ENCODE measurements at places on chromosomes 3 and 15. TPM values are rescaled to one million over a fixed set of nuclear protein-coding genes. Genes with fewer than 3 reads are reported as not detected.

- peak; percentile 89 for DNase-seq
- no peaks in the 10 kb centered on the region for H3K4me1 ChIP-seq
- H3K4me3 ChIP-seq: peak within 1 kb of the TSS; percentile 99
Observed at GRCh38 chr3:9890249-9891071, at the start of gene JAGN1. JAGN1 (plus strand) TSS chr3:9890610; CDS start chr3:9890723, 113 bp downstream.

DNA sequence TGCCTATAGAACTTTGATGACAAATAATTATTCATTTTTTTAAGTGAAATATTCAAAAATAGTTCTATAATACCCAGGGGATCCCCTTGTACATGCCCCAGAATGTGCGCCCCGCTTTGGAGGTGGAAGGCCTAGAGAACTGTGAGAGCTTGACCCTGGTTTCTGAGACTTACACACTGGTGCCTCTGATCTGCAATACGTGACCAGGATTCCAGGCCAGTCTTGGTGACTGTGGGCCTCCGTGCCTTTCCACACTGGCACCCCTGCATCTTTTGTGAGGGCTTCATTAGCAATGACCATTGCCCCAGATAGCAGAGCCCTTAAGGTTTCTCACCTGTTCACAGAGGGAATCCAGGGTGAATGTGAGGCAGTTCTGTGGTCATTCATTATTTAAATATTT lies 44.0 kb downstream of the CLSTN2 start:
- H3K4me3 ChIP-seq: no peak overlapping the region
- H3K4me1 ChIP-seq: no peaks in the 10 kb centered on the region
- H3K36me3 ChIP-seq: no peaks in the 10 kb centered on the region

DNA sequence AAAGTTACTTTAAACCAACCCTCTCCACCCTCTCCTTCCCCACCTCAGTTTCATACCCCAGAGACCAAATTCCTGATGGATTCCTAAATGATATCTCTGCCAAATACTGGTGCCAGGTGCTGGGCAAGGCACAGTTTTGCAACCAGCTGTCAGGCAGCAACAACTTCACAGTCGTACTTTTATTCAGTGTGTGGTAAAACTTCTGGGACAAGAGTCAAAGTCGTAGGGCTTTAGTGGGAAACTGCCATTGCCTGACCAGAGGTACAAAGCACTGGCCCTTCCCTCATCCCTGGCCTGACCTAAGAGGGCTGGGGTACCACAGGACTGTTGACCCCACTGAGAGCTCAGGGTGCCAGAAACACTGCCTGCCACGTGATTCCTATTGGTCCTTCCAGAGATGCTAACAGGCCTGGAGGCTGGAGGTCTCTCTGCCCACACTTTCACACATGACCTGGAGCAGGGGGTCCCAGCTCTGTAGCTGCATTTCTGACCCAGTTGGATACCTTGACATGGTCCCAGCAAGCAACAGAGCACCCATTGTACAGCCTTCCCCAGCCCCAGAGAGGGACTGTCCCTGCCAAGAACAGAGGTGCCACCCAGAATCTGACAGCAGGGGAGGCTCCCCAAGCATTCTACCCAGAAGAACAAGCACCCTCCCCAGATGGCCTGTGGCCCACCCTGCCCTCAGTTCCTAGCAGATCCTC lies 59.9 kb downstream of the LIPC start:
- no peak overlapping the region for H3K4me3 ChIP-seq
- H3K4me1 ChIP-seq: no peaks in the 10 kb centered on the region
- no peaks in the 10 kb centered on the region for H3K27me3 ChIP-seq
- no peak overlapping the region for H3K27ac ChIP-seq
- no peak for DNase-seq
- no peaks in the 10 kb centered on the region for H3K36me3 ChIP-seq

GRCh38 chr3:64620020-64620419 lies 67.8 kb downstream of the ADAMTS9 start:
- no peaks in the 10 kb centered on the region for H3K27me3 ChIP-seq
- H3K36me3 ChIP-seq: no peaks in the 10 kb centered on the region
- H3K27ac ChIP-seq: no peak overlapping the region
- H3K4me3 ChIP-seq: no peak overlapping the region
- no peaks in the 10 kb centered on the region for H3K4me1 ChIP-seq
- no peak for DNase-seq

The TMEM45A gene
- 5.6 TPM for total RNA-seq
